AG09309 (cell line): ENCODE measurements at places on chromosomes 7 and 10.

- no peak for DNase-seq
Observed at GRCh38 chr7:123211545-123211944, 11.8 kb upstream of the SLC13A1 start.

- DNase-seq: no peak
Observed at GRCh38 chr10:97766106-97766810, 5.5 kb downstream of the SFRP5 start.

GRCh38 chr10:111146025-111146640 lies 69.3 kb downstream of the ADRA2A start:
- no peak for DNase-seq

GRCh38 chr7:91291902-91292301 lies 27.7 kb downstream of the FZD1 start:
- DNase-seq: no peak

DNA sequence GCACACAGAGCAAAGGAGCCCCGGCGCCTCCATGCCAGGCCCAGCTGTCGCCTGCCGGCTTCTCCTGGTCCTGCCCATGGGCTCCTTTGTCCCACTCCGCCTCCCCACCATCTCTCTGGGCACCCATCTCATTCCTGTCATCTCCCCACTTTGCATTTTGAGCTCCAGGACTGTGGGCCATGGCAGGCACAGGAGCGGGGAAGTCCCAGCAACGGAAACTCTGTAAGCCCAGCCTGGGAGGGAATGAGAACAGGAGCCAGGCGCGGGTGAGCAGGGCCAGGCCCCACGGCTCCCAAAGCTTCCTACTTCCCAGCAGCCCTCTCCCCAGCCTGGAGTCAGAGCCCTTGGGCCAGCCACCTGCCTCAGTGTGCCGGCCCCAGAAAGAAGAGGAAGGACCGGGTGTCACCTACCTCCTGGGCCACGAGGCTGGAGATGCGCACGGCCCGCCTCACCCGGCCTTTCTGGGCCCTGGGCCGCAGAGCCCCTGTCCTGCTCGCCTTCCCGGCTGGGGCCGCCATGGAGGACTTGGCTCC lies 23.1 kb downstream of the KCNH2 start:
- DNase-seq: no peak

DNA sequence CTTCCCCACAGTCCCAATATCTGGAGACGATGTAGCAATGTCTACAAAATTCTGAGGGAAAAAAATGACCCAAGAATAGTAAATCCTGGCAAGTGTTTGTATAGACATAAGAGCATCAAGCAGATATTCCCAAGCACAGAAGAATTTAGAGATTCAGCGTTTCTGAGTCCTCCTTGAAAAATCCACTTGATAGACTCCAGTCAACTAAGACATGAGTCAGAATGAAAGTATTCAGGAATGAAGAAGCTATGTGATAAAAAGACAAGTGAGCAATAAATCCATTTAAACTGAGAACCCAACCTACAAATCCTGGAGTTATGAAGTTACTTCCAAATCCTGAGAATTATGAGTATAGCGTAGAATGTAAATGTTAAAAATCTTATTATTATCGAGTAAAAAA lies 86.1 kb upstream of the NPY start:
- DNase-seq: no peak

GRCh38 chr7:137760111-137760510 lies 86.7 kb downstream of the DGKI start:
- no peak for DNase-seq

- no peak for DNase-seq
Observed at GRCh38 chr7:1193593-1194424, 33.8 kb upstream of the ZFAND2A start.

GRCh38 chr7:105320896-105321295 lies 67.8 kb downstream of the SRPK2 start:
- DNase-seq: no peak

GRCh38 chr10:64659311-64659710 lies 1138.1 kb downstream of the REEP3 start:
- no peak for DNase-seq

- no peak for DNase-seq
Observed at GRCh38 chr7:148695953-148696352, 2.8 kb upstream of the CUL1 start.

- no peak for DNase-seq
Observed at GRCh38 chr7:97466071-97466470, 265.8 kb upstream of the TAC1 start.

DNA sequence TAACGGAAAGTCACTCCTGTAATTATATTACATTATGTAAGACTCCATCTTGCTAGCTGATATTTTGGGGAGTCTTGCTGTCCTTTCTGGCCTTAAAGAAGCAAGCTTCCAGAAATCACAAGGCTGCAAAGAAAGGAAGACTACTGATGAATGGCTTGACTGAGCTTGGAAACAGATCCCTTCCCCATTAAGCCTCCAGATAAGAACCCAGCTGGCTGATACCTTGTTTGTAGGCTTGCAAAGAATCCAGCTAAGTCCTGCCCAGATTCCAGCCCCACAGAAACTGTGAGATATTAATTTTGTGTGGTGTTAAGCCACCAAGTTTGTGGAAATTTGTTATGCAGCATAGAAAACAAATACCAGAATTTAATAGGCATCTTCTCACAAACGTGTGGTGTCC lies 49.9 kb upstream of the TMEM106B start:
- no peak for DNase-seq

GRCh38 chr10:33557313-33557712 lies 222.8 kb upstream of the NRP1 start:
- no peak for DNase-seq

DNA sequence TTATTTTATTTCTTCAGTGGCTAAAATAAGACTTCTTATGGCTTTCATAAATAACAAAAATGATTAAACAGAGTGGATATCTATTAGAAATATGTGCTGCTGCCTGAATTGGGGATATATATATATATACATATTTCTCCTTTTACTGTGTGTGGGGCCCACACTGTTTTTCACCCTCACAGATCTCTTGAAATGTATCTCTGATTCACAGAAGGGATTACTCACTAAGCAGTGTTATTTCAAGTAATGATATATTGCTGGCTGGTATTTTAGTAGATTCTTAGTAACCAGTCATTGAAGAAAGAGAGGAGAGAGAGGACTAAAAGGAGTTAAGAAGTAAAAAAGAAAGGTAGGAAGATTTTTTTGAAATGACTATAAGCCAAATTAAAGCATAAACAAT lies 308.6 kb upstream of the NRP1 start:
- DNase-seq: peak; percentile 24

- no peak for DNase-seq
Observed at GRCh38 chr10:43969506-43969905, 320.8 kb upstream of the ZNF32 start.

GRCh38 chr10:47336387-47337134 lies 11.6 kb upstream of the RBP3 start:
- no peak for DNase-seq

DNA sequence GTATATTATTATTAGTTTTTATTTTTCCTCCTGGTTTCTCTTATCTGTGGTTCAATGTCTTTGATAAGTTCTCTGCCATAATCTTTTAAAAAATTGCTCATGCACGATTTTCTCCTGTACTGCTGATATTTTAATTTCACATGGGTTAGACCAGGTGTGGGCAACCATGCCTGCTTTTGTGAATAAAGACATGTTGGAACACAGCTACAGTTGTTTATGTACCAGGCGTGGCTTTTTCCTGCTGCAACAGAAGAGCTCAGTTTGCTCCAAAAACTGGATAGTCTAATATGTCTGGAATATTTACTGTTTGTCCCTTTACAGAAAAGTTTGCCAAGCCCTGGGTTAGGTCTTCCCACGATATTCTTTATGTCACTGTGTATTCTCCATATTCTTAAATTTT lies 105.2 kb downstream of the VWC2 start:
- DNase-seq: no peak

GRCh38 chr10:108735380-108735779 lies 1187.9 kb downstream of the XPNPEP1 start:
- no peak for DNase-seq

DNA sequence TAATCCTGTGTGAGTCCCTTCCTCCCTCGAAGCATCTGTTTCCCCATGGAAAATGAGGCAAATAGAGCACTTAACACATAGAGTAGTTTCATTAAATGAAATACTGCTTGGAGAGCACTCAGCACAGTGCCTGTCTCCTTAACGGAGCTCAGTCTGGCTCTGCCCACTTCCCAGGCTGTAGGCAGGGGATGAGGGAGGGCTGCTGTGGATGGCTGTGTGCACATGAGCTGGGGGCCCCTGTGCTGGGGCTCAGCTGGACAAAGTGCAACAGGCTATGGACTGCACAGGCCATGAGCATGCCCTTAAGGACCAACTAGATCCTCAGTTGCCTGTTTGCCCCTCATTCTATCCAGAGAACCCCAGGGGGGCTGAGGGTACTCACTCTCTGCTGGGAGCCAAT lies 14.5 kb downstream of the ZCCHC24 start:
- DNase-seq: no peak

DNA sequence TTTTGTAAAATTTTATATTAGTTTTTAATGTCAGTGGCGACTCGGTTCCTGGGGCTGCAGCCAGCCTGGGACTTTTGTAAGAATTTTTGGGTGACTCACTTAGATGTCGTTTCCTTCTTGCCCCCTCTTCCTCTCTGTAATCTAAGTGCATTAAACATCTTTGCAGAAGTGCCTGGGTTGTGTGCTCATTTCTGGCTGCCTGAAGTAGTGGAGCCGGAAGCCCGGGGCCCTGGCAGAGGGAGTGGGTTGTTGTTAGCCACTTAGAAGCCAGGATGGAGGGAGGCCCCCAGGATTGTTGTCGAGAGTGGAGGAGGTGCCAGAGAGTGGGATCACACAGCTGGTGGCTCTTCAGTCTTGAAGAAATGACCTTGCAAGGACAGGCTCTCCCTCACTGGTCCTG lies 11.0 kb upstream of the TRIM8 start:
- DNase-seq: no peak

DNA sequence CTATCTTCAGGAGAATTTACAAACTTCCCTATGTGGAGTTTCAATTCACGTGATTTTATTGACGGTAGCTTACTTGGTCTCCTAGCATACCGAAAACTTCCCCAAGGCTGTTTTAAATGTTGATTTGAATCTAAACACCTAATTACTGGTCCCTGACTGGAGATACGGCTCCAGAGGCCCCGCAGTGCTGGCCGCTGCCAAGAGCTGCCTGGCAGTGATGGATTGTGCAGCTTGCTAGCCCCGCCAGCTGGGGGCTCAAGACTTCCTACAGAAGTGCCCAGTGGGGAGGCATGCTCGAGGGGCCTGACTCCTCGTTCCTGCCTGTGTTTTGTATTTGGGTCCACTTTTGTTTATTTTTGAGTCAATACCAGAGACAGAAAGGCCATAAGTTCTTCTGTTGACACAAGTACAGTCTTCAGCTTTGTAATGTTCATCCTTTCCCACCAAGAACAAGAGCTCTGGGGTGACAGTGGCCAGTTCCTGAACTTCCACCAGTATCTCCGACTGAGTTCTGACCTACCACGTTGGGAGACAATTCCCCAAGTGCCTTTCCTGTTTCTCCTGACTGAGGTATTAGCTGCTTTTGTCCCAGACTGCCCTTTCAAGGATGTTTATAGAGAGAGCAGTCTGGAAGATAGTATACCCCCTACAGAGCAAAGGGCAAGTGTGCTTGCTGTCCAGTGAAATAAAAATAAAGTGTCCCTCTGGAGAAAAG lies 80.7 kb upstream of the CXCL12 start:
- no peak for DNase-seq

GRCh38 chr10:72846238-72846637 lies 47.3 kb upstream of the OIT3 start:
- DNase-seq: peak; percentile 31

DNA sequence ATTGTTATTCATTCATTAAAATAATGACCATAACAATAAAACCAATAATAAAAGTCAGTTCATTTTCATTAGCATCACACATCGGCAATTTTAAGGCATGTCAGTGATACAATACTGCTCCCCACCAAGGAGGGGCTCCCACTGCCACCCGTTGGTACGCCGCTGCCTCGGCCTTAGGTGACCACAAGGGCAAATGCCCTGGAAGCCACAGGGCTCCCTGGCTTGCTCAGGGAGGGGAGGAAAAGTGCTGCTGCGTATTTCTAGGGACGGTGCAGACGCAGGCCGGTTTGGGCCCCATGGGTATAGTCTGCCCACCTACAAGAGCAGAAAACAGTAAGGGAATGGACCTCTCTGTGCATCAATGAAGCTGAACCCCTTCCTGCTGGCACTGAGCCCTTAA lies 85.1 kb downstream of the SLIT1 start:
- DNase-seq: no peak

DNA sequence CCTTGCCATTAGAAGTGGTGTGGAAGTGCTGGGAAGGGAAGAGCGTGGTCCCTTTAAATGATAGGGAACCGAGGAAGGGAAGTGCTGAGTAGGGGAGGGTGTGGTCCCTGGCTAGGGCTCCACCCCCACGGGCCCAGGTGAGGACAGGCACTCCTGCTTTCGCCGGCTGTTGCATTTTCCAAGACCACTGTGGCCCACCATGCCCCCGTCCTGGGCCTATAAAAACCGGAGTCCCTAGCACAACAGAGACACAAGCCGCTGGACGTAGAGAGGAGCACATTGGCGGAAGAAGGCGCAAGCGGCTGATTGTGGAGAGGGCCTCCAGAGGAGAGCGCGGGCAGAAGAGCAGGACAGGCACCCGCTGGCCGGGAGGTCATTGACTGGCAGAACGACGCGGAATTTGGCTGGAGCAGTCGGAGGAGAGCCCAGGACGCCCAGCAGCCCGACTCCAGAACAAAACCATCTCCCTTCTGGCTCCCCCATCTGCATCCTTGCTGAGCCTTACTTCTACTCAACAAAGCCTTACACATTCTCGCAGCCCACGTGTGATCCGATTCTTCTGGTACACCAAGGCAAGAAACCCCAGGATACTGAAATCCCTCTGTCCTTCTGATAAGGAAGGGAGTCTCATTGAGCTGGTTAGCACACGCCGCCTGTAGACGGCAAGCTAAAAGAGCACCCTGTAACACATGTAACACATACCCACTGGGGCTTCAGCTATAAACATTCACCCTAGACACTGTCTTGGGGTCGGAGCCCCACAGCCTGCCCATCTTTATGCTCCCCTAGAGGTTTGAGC lies 146.2 kb upstream of the LYZL1 start:
- no peak for DNase-seq

GRCh38 chr10:30747633-30748032 lies 118.1 kb upstream of the LYZL2 start:
- no peak for DNase-seq

DNA sequence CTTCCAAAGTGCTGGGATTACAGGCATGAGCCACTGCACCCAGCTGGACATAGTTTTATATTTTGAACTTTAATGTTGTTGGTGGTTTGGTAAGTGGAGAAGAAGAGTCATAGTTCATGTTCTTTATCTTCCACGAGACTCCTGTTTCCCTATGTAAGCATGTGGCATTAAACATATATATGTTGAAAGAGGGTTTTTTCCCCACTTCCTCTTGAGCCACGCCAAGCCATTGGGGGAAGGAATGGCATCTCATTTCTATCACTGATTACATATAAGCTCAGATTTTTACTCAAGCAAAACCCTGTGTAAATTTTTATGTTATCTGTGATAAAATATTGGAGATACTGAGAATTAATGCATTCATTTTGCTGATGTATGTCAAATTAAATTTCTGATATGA lies 300.4 kb downstream of the PHF14 start:
- no peak for DNase-seq

- no peak for DNase-seq
Observed at GRCh38 chr7:37354656-37355131, 94.0 kb downstream of the ELMO1 start.
